Choroid plexus epithelial cell (primary cell): ENCODE measurements at places on chromosomes 5 and 9.

DNA sequence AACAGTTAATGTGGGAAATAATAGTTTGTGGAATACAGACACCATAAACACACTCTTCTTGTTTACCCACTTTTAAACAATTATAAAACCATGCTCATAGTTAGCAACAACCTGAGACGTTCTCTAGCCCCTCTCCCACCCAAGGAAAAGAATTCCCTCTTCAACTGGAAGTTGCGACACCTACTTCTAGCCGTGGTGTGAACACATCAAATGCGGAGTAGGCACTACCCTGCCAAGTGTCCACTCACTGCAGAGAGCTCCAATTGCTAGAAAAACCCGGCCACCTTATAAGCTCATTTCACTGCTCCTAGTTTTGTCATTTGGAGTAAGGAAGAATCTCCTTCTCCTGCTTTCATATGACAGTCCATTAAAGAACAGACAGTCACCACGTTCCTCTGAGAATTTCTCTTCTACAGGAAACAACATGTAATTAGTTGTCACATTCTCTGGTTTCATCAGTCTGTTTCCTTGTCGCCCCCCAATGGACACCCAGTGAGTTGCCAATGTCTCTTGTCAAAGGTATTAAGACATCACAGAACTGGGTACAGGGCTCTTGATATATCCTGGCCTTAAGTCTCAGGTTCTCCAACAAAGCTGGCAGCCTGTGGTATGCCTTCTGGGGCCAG, 47.3 kb downstream of the PRLR start:
- DNase-seq: peak; percentile 75

GRCh38 chr5:63564789-63565188, 397.5 kb downstream of the HTR1A start:
- no peak for DNase-seq

DNA sequence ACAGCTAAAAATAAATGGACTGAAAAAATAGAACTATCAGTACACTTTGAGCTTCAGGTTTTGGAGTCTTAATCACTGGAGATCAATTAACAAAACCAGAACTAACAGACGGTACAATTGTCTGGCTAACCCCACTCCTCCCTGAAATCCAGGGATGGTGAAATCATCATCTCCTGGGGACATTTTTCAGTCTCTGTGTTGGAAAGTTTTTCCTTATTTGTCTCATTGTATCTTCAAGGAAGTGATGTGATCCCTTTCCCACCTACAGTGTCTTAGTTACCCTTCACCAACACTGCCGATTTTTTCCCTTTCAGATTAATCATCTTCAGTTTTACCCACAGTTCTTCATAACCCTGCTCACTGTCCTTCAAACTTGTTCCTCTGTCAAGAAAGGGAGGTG, 81.9 kb downstream of the MAP1B start:
- no peak for DNase-seq

DNA sequence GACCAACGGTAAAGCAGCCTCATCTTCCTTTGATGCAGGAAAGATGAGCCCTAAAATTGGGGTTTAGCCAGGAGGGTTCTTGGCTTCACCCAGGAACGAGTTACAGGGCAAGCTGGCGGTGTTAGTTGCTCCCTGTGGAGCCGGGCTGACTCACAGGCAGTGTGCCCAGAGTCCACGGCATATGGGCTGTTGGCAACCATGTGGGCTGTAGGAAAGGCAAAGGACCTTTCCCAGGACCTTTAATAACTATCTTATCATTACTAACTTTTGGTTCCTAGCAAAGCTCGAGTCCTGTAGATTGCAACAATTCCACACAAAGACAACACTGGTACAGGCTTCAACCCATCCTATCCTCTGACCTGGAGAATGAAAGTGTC, 29.8 kb upstream of the CLPTM1L start:
- peak; percentile 13 for DNase-seq

- DNase-seq: no peak
These were observed 52.6 kb downstream of the LMX1B start for GRCh38 chr9:126666155-126666803.

DNA sequence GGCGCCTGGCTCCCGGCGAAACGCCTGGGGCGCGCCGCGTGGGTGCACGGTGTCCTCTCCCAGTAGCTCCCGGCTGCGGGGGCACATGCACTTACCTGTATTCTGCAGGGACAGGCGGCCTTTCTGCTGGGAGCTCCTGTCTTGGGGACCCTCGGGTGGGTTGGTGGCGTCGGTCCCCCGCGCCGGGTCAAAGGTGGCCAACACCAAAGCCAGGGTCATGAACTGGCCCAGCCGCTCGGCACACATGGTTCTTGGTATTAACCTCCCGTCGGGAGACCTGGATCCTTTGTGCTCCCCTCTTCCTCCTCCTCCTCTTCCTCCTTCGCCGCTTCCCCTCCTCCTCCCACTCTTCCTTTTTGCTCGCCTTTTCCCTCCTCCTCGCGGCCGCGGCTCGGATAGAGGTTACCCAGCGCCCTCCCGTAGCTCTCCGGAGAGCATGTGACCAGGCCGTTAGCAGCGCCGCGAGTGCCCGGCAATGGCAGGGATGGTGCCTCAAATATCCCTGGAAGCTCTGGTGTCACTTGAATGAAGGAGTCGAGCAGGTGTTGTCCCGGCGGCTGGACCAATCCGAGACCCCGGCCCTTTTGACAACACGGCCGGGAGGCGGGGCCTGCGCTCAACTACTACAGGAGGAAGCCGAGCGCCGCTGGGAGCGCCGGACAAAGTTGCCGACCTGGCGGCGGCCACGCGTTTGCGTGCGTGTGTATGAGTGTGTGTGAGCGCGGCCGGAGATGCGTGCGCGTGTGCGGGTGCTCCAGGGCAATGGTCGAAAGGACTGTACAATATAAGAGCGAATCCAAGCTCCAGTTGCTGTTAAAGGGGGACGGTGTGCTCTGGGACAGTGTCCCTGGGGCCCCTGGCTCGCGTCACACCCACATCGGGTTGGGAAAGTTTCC, at the start of gene STC2:
TSS of gene STC2 (minus strand) at position 467 of the 896 bp plus-strand sequence. CDS start at position 246, 221 bp downstream.
- DNase-seq: peak; percentile 85

DNA sequence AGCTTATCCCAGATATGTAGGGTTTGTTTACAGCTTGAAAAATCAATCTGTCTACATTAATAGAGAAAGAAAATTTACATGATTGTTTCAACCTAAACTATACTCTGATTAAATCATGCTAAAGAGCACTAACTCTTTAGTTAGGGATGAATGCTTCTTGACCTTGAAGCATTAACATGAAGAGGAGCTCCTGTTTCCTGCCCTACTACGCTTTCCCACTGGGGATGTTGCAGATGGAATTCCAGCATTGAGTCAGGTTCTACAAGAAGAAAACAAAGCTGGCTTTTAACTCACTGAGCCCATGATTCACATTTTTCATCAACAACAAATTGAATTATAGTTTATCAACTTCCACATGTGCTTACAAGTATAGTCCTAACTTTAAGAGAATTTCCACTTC, 471.3 kb downstream of the TMEM232 start:
- DNase-seq: no peak

- DNase-seq: no peak
These were observed 90.1 kb downstream of the GOLPH3 start for GRCh38 chr5:32083981-32084430.

DNA sequence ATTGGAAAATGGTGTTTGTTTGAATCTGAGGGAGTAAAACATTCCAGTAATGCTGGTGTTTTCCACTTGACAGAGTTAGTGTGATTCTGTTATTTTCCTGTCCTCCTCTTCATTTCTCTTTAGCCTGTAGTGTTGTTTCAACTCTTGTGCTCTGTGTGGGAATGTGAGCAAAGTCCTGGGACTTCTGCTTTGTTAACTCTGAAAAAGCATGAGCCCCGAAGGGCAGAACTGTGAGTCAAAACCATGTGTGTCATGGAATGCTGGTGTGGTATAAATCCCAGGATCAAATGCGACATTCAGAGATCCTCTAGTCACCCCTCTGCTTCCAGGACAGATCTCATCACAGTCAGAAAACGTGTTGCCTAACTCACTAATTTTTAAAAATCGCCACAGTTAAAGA, 8.9 kb downstream of the F2R start:
- peak; percentile 71 for DNase-seq

DNA sequence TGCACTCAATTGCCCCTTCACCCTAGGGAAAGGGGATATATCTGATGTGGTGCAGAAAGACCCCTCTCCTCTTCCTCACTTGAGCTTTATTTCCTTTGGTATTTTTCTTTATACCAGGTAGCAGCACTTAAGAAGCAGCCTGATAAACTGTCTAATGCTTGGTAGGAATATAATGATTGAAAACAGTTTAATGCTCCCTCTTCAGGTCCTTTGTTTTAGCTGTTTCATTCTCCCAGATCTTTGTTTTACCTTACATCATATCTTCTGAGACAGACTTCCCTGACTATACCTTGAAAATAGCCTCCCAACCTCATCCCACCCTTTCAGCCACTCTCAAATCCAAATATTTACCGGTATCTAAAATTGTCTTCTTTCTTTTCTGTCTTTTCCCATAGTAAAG, 87.9 kb downstream of the NUDT12 start:
- peak; percentile 60 for DNase-seq

GRCh38 chr5:94802450-94802849, 184.0 kb downstream of the SLF1 start:
- peak; percentile 17 for DNase-seq

DNA sequence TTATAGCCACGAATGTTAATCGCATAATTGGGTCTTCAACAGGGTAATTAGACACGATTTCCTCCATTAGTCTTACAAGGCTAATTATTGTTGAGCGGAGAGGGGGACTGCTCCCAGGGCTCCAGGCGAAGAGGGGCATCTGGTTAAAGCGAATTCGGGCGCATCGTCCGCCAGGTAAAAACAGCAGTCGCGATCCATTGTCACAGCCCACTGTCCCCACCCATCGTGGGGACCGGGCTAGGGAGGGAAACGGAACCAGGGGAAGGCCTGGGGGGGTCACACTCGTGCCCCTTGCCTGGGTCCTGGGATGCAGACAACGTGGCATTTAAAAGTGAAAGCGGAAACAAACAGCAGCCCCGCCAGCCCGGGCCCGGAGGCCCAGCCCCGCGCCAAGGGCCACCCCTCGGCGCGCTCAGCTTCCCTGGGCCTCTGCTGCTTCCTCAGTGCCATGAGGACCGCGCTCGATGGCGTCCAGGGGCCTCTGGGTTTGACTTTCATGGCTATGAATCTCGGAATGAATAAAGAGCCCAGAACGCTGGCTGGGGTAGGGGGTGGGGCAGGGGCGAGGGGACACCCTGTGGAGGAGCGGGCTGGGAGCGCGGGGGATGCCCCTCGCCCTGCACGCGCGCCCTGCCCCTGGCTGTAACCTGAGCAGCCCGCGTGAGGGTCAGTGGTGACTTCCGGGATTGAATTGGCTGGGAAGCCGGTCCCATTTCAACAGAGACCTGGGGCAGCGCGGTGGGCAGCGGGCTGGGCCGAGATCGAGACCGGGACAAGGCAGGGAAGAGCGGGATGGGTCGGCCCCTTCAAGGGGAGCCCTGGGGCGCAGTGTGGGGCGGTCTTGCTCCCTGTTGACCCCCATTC, 99.9 kb downstream of the GTF3C4 start:
- peak; percentile 72 for DNase-seq

GRCh38 chr9:92483627-92484545, 1.6 kb upstream of the ASPN start:
- peak; percentile 70 for DNase-seq

DNA sequence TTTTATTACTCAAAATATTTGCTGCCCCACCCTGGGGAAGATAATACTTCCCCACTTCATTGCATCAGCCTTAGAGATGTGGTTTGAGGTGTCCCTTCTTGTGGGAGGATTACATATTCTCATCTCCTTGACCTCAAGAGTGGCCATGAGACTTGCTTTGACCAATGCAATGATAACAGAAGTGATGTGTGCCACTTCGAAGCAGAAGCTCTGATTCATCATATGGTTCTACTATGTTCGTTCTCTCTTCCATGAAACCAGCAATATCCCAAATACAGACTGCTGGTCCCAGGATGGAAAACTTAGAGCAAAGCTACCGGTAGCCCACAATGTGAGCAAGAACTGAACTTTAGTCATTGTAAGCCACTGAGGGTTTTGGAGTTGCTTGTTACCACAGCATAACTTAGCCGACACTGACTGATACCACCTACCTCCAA, 92.0 kb downstream of the THBS4 start:
- peak; percentile 10 for DNase-seq

GRCh38 chr5:71972777-71973473, 134.3 kb upstream of the MAP1B start:
- no peak for DNase-seq
